Stimulated activated CD8-positive, alpha-beta memory T cell treated with anti-CD3 and anti-CD28 coated beads, Interleukin-4, amount 100 ng/mL, for 24 hours (primary cell): ENCODE measurements at places on chromosomes 5 and 9.

DNA sequence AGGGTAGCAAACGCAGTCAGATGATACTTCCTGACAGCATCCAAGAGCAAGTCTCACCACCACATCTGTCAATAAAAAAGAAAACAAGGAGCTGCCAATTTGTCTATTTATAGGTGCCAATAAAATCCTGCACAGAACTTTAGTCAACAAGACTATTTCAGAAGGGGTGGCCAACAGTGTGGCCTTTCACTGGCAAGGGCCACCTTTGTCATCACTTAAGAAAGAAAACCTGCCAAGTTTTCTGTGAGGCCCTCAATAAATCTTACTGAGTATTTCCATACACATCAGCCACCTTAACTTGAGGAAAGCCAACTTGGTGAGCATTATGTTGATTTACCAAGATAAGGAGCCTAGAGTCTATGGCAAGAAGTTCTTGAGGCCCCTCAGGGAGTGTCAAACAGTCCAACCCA, 312.3 kb downstream of the ENC1 start:
- DNase-seq = no peak

- no peak for DNase-seq
Observed at GRCh38 chr5:124842725-124843595, 96.5 kb upstream of the ZNF608 start.

GRCh38 chr5:148713735-148714508, 59.6 kb upstream of the HTR4 start:
- DNase-seq = no peak

GRCh38 chr5:33854733-33855151, 37.0 kb downstream of the ADAMTS12 start:
- DNase-seq = no peak

DNA sequence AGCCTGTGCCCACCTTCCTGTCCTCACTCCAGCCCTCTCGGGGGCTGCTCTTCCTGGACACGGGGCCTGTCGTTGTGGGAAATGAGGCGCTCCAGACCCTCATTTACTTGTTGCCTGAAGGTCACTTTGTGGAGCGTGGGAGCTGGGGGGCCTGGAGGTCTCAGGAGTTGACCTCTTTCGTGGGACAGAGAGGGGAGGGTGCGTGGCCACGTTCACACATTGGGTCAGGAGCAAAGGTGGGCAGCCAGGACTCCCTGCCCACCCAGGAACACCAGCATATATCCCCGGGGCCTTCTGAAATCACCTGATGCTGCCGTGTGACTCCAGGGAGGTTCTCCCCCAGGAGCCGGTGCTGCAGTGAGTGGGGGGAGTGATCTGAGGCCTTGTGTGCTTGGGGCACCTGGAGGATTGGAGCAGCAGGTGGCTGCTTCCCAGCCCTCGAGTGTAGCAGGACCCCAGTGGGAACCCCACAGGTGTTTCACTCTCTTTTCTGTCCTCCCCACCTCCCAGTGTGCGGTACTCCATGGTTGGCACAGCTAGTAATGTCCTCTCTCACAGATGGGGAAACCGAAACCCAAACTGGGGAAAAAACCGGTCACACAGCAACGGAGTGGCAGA, 20.3 kb downstream of the NCS1 start:
- DNase-seq = no peak

- peak; percentile 61 for DNase-seq
Observed at GRCh38 chr9:35664531-35665470, at the start of gene ARHGEF39. TSS of gene ARHGEF39 (minus strand) at chr9:35665195. CDS start at chr9:35665169, 26 bp downstream.

GRCh38 chr9:1978941-1979340, 36.2 kb upstream of the SMARCA2 start:
- DNase-seq = no peak

DNA sequence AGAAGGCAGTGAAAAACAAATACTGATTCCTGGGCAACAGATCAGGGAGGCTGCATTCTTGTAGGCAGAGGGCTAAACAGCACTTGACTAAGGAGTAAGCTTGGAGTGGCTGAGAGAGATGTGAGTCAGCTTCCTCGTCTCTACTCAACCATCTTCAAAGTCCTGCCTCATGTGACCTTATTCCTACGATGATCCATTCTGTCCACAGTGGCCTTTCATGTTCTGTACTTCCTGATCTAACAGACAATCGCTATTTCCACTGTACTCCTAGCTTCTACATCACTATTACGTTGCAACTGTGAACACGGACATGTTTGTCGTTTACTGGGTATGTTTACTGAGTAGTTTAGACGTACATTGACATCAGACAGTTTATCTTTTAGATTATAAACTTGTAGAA, 365.4 kb downstream of the ARL15 start:
- no peak for DNase-seq

- no peak for DNase-seq
Observed at GRCh38 chr9:36985061-36985768, 48.9 kb downstream of the PAX5 start.

GRCh38 chr9:36140086-36141084, 3.9 kb downstream of the GLIPR2 start:
- DNase-seq = no peak

DNA sequence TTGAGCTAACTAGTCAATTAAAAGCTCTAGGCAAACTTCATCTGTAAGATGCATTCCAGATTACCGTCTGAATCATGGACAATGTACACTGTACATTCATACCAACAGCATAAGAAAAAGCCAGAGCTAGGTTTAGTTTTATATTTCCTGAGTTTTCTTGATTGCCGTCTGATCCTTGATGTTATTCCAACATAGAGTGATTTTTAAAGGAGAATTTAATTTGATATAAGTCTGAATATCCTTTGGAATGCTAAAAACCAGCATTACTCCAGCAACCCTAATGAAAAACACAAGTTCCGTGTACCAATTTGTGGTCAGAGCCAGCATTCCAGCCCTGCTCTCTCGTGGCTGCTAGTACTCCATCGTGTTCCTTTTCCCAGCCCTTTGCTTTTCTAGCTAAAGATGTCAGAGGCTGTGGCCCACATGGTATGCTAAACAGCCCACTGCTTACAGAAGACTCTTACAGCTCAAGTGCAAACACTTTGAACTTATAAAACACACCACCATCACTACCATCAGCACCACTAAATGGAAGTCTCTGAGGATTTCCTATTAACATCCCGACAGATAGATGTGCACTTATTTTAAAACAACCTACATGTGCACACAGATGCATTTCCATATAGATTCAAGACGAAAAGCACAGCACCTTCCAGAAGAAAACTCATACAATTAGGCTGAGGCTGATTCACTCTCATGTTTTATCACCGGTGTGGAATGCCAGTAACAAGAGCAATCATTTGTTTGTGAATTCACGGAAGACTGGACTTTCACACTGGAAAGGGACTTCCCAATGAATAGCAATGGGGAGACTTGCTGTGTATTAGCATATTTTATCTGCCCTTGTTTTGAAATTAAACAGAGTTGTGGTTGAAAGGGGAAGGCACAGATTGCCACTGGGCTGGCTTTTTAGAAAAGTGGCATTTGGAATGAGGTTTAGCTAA, 246.9 kb upstream of the GAS1 start:
- no peak for DNase-seq

DNA sequence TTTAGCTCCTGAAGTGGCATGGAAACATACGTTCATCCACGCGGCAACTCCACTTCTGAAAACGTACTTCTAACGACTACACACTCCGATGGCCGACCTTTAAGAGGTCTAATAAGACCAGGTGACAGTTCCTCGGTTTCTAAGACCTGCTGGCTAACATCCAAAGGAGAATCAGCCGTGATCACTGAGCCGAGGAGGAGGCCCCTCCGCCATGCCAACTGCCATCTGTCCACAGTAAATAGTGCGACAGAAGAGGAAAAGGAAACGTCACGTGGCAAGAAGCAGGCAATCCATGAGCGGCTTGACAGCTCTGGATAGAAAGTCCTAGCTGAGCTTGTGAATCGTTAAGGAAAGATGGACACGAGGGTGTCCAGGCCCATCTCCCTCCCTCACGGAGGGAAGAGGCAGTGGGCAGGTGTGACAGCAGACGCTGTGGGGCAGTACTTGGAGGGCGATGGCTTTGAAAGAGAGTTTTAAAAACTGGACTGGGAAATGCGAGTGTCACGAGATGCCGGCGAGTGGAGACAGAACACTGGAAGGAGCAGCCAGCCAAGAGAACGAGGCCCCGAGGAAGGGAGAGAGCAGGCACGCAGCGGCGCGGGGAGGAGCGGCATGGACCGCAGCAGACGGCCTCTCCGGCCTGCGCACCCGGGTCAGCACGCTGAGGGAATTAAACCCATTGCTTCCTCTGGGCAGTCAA, 66.7 kb upstream of the TBC1D9B start:
- DNase-seq = no peak

- no peak for DNase-seq
Observed at GRCh38 chr5:135745897-135746500, 88.5 kb upstream of the SLC25A48 start.

GRCh38 chr5:139046551-139046950, 151.6 kb downstream of the SIL1 start:
- no peak for DNase-seq

GRCh38 chr5:22596404-22596970, 256.7 kb downstream of the CDH12 start:
- no peak for DNase-seq

DNA sequence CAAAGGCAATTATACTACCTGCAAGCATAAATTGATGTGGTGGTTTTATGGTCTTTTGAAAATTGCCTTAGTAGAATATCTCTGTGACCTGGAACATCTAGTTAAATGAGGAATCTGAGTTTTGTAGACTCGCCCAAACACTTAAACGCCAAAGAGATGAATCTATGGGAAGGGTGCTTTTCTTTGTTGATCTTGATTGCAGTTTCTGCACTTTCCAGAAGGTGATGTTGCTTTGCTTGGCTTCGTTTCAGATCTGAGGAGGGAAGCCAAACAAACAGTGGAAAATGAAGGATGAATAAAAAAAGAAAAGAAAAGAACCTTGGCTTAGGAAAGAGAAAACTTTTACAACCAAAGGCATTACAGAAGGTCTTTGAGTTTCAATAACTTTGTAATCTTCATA, 1021.2 kb downstream of the NR2F1-AS1 start:
- DNase-seq = no peak

GRCh38 chr5:158821331-158821730, 278.4 kb downstream of the EBF1 start:
- DNase-seq = no peak

DNA sequence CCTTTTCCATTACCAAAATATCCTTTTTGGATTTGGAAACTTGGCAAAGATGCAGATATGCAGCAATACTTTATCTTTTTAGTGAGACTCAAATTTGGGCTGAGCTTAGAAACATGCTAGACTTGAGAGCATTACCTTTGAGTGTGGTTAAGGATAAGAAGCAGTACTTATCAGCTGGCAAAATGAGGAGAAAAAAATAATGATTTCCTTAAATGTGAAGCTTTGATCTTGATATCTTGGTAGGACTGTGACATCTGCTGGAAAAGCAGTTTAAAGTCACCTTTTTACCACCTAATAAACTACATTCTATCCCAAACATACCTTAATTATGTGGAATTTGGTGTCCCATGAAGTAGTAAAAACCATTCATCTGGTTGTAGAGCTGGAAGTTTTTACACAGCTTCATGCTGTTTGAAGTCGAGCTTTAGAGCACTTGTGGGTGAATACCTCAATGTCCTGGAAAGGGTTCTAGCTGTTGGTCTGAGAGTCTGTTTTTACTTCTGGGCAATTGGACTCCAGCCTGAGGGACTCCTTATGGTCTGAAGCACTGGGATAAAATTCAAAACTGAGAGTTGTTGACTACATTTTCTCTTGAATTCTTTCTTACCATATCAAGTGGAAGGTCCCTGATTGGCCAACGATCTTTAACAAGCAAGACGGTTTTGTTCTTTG, 53.4 kb downstream of the LRRC70 start:
- no peak for DNase-seq

DNA sequence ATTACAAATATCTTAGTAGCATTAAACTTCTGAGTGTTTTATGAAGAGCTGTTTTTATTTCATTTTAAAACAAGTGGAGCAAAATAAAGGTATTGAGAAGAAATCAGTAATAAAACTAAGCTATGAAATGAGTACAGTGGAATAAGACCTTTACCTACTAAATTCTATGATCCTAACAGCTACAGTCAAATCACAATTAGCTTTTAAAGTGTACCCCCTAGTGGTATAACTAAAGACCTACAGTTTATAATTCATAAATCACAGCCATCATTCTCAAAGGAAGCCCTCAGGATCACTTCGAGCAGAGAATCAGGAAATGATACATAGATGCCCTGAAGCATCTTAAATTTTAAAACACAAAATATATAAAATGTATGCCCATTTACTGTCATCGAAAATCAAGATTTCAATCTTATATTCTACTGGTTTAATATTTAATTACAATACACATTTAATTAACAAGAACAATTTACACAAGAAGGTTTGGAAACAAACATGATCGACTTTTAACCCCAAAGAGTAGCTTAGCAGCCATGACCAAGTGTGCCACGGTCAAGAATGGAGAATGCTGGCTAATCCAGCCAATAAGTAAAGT, 12.3 kb downstream of the CCNH start:
- DNase-seq = no peak

GRCh38 chr9:7967093-7967827, 167.7 kb upstream of the DMAC1 start:
- DNase-seq = no peak

DNA sequence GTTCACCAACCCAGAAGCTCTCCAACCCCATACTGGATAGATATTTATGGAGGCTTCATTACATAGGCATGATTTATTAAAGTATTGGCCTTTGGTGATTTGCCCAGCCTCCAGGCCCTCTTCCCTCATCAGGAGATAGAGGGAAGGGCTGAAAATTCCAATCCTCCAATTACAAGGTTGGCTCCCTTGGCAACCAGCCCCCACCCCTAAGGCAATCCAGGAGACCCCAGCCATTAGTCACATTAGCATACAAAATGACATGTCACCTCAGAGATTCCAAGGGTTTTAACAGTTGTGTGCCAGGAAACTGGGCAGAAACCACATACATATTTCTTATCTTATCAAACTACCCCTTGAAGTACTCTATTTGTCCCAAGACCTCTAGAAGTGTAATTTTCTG, 210.0 kb downstream of the HINT1 start:
- no peak for DNase-seq

DNA sequence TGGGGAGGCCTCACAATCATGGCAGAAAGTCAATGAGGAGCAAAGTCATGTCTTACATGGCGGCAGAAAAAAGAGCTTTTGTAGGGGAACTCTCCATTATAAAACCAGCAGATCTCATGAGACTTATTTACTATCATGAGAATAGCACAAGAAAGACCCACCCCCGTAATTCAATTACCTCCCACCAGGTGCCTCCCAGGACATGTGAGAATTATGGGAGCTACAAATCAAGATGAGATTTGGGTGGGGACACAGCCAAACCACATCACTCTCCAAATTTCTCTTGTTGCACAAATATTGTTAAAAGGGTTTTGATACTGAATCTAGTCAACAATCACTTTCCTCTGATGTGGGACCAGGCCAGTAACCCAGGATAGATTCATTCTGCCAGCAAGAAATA, 1176.1 kb downstream of the CDH9 start:
- DNase-seq = no peak

- DNase-seq = no peak
Observed at GRCh38 chr5:1911773-1912235, 29.1 kb upstream of the IRX4 start.

DNA sequence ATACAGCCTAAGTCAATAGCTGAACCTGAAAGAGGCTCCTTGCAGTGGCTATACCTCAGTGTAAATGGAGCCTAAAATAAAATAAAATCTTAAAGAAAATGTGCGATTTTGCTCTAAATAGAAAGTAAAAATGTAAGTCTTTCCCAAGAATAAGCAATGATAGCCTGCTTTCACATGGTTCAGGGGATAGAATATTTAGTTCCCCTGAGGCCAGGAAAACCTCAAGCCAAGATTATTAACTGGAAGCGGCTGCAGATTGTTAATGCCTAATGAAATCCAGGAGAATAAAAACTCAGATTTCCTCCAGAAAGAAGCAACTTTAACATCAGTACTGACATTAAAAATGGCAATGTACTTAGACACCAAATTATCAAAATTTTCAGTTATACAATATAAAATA, 463.7 kb downstream of the CYLC2 start:
- DNase-seq = no peak
